H7 (cell line): ENCODE measurements at places on chromosomes 1 and 21. TPM values are rescaled to one million over a fixed set of nuclear protein-coding genes. Genes with fewer than 3 reads are reported as not detected.

Gene ADGRL2
- total RNA-seq, result 94.0 and 112 TPM in 2 replicates

Gene CNR2
- total RNA-seq, result not detected in 2 replicates

Gene GPR61
- 0.17 TPM in 1 of 2 replicates, not detected in the other for total RNA-seq

Gene SLAMF9
- total RNA-seq, result not detected in 2 replicates

Gene TFF2
- not detected in 2 replicates for total RNA-seq

Gene PRKCZ
- 38.5 and 41.8 TPM in 2 replicates for total RNA-seq

Gene CLEC20A
- not detected in 2 replicates for total RNA-seq

Gene DYRK3
- 28.3 and 28.4 TPM in 2 replicates for total RNA-seq

Gene OR2T11
- total RNA-seq, result not detected in 2 replicates
